Progenitor cell of endocrine pancreas (in vitro differentiated cells): ENCODE measurements at places on chromosomes 5 and 9.

DNA sequence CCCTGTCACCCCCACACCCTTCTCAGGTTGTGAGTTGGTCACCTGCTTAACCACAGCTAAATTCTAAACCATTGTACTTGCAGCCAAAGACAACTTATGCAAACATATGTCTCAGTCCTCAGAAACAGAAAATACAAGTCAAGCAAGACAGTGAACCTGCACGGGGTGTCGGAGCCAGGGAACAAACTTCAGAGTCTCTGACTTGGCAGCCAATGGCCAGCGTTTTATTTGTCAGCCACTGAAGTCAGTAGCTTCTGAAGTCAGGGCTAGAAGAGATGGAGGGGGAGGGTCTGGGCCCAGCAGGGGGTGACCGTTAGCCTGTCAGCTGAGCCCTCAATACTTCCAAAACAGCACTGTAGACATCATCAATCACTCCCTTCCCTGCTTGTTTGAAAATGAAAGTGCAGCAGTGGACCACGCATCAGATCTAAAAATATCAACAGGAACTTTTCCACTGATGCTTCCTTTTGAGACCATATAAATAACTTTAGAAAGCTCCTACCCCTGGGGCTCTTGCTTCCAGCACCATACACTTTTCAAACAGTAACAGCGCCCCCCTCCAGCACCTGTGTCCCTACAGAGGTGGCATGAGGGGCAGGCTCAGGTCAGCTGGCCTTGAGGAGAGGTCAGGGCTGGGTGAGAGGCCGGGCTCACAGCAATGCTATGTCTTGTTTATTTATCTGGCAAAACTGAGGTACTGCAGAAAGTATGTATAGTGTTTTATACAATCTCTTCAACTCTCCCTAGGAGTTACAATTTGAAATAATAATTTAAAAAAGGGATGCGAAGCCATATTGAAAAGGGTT lies 142.5 kb downstream of the ACER2 start:
- no peak for DNase-seq

GRCh38 chr5:124847907-124848306 lies 101.5 kb upstream of the ZNF608 start:
- DNase-seq: no peak

- no peak for DNase-seq
Measured at GRCh38 chr9:136088939-136089696, 6.0 kb downstream of the NACC2 start.

- DNase-seq: peak; percentile 92
Measured at GRCh38 chr5:1666812-1667588, 132.6 kb downstream of the MRPL36 start.

GRCh38 chr9:89848060-89849040 lies 243.5 kb downstream of the GADD45G start:
- DNase-seq: no peak

GRCh38 chr9:114364134-114365041 lies 23.4 kb downstream of the AKNA start:
- no peak for DNase-seq

DNA sequence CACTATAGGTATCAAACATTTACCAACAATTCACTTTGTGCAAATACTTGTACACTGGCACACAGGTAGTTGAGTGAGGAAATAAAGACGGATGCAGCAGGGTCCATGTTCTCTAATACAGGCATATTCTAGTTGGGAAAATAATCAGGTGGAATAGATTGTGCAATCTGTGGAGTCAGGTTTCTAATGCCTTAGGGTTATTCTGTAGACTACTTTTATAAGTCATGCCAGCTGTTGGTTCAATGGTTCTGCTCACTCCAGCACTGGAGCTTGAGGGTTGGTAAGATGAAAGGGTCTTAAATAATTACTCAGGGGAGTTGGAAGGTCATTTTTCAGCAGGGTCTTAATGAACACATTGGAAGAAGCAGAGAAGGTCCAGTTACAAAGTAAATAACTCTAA lies 690.3 kb upstream of the DMAC1 start:
- no peak for DNase-seq

GRCh38 chr5:136682986-136683385 lies 317.6 kb upstream of the TRPC7 start:
- no peak for DNase-seq

DNA sequence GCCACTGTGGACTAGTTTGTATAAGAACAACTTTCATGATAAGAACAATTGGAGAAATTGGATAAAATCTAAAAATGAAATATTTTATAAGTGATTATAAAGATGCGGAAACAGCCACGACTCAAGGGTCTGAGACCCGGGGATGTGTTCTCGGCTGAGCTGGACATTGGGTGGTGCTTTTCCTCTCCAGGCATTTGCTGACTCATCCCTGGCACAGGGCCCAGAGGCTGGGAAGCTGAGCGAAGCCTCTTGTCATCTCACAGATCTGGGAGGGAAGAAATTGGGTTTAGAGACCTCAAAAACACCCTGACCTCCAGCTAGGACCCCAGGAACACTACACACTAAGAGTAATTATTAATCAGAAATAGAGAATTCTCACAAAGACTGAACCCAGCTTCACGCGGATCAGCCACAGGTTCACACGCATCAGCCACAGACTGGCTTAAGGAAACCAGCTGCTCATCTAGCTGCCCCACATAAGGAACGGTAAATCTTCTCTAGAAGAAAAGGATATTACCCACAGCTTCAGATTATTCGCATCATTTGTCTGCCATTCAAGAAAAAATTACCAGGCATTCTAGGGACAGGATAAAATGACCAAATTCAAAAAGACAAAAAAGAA lies 2.8 kb upstream of the OR2V1 start:
- no peak for DNase-seq

DNA sequence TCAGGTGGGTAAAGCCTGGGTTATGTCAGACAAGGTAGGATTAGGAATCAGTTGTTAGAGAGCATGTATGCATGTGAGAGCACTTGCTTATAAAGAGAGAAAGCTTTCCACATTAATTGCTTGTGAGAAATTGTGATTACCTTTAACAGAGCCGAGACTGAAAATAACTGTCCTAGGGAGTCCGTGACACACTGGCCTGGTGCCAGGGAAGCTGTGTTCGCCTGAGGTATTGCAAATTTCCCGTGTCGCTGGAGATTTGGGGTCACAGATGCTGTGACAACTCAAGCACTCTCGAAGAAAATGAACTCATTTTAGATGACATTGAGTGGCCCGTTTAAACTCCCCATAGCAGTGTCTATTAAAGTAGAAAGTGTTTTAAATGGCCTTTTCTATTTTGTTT lies 9.6 kb downstream of the SLC1A1 start:
- no peak for DNase-seq

DNA sequence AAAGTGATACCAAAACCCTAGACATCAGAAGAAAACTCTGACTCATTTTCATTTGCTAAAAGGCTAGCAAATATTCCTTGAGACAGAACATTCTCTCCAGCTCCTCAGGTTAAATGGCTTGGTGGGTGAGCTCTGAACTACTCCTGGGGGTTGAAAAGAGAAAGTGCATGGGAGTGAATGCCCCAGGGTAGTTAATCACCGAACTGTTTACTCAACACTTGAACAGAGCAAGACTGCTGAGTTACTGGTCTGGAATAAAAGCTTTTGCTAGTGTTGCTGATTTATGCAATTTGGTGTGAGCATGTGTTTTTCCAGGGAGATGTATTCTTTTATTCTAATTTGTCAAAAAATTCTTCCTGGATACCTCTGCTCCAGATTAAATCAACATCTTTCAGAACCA lies 88.3 kb upstream of the PRDM9 start:
- DNase-seq: no peak

DNA sequence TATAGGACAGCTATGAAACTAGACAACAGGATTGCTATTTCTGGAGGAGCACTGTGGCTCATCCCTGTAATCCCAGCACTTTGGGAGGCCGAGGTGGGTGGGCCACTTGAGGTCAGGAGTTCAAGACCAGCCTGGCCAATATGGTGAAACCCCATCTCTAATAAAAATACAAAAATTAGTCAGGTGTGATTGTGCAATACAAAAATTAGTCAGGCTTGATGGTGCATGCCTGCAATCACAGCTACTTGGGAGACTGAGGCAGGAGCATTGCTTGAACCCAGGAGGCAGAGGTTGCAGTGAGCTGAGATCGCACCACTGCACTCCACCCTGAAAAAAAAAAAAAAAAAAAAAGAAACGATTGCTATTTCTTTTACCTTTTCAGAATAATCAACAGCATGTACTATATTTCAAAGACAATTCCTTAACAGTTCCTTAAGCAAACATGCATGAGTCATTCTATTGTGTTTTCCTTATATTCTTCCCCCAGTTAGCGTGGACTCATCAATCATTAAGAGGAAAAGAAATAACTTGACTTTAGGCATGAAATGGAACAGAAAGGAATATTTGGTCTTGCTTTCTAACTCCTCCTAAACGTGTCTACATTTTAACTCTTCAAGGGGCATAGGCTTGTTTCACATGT lies 162.6 kb downstream of the TAF11L14 start:
- DNase-seq: no peak

DNA sequence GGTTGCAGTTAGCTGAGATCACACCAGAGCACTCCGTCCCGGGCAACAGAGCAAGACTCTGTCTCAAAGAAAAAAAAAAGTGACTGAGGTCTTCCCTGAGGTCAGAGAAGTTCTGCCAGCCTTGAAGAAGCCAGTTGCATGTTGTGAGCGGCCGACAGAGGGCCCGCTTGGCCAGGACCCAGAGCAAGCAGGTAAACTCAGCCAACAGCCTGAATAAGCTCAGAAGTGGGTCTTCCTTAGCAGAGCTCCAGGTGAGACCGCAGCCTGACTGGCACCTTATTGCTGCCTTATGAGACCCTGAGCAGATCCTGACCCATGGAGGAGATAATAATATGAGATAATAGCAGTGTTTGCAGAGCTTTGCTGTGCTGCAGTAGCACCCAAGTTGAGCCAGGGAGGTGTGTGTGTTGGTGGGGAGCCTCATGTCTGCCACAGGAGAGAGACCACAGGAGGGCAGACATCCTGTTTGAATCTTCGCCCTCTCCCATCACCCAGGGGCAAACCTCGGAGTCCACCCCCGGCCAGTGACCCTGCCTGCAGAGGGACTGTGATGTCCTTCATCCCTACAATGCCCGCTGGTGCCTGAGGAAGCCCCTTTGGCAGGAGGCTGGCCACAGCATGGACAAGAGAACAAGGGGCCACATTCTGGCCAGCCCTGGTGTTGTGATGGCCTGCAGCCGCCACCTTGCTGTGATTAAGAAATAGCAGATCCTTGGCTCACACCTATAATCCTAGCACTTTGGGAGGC lies 10.8 kb upstream of the BARX1 start:
- DNase-seq: no peak

DNA sequence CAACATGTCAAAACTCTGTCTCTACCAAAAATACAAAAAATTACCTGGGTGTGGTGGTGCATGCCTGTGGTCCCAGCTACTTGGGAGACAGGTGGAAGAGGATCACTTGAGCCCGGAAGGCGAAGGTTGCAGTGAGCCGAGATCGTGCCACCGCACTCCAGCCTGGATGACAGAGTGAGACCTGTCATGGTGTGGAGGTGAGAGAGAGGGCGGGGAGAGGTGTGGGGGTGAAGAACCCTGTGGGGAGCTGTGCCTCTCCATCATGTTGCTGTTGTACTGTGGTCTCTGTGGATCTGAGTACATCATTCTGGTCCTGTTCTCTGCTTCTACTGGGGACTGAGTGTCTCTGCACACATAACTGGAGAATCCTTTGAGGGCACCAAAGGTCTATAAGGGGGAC lies 11.3 kb upstream of the SLC34A1 start:
- DNase-seq: no peak

GRCh38 chr5:170885256-170885655 lies 23.4 kb downstream of the RANBP17 start:
- no peak for DNase-seq

GRCh38 chr9:124357721-124358361 lies 57.4 kb downstream of the PSMB7 start:
- no peak for DNase-seq

DNA sequence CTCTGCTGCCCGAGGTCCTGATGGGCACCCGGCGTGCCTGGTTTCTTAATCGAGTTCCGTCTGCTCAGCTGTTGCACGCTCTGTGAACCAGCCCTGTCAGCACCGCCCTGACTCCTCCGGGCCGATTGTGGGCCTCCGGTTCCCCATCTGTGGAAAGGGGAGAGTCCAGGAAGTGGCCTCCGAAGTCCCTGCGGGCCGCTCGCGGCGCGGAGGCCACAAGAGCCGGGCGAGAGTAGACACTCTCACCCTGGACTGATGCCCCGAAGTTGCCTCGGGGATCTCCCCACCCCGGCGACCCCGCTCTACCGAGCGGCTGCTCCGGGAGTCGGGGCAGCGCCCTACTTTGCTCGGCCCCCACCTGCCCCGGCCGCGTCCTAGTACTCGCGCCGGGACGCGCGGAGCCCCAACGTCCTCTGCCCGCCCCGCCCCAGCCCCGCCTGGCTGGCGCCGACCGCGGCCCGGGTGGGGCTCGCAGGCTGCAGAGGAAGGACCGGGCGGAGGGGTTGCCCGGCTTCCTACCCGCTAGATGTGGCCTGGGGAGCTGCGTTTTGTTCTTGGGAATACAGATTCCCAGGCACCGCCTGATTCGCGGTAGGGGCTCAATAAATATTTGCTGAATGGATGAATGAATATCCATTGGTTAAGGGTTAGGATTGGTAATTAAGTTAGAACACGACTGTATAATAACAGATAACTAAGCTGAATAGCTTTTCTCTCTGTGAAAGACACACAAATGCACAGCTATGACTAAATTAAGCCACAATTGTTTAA lies 935 bp upstream of the ZNF367 start:
- peak; percentile 42 for DNase-seq

DNA sequence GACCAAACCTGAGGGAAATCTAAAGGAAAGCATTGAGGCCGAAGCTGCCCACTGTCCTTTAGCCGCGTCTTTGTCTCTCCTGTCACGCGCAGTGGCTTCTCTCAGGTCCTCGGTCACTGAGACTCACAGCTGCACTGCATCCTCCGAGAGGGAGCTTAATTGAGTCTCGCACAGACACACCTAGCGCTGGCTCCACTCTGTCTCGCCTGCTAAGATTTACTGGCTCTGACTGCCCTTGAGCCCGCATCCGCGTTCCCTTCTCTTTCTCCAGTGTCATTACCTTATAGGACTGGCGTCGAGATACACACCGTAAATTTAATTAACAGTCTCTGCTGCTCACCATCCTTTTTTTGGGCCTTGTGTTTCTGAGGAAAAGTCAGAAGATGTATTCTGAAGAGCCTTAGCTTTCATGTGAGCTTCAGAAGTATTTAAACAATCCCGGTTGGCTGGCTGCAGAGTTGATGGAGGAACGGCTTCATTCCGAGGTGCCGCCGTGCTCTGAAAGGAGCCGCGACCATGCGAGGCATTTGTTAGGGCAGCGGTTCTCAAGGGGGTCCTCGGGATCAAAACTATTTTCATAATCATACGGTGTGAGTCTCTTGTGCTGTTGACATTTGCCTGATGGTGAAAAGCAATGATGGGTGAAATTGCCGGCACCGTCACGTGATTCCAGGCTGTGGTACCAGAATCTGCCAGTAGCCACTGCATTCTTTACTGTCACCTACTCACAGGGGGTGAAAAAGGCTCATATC lies 58.3 kb downstream of the GPR107 start:
- DNase-seq: no peak
